ENCODE measurements at places on chromosomes 13 and 19.

- DNase-seq = no peak
Observed at GRCh38 chr13:113666951-113667701, at the start of gene GRK1. GRK1 (plus strand) TSS chr13:113667219; CDS start chr13:113667387, 168 bp downstream.

DNA sequence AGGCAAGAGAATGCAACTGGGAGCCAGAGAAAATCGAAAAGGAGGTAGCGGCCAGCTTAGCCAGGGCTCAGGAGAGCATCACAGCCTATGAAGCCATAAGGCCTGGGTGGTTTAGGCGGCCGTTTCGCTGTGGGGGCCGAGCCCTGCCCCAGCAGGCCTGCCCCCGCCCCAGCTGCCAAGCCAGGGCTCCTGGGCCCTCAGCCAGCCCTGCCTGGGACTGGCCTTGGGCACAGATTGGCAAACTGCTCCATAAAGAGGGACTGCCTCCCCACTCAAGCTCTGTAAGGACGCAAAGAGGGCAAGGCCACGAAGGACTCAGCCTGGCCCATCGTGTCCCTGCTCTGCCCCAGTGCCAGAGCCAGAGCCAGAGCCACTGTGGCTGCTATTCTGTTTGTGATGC, 10.2 kb downstream of the ZNF653 start:
- no peak for DNase-seq

GRCh38 chr19:24078680-24079079, 8.3 kb upstream of the ZNF254 start:
- no peak for DNase-seq

DNA sequence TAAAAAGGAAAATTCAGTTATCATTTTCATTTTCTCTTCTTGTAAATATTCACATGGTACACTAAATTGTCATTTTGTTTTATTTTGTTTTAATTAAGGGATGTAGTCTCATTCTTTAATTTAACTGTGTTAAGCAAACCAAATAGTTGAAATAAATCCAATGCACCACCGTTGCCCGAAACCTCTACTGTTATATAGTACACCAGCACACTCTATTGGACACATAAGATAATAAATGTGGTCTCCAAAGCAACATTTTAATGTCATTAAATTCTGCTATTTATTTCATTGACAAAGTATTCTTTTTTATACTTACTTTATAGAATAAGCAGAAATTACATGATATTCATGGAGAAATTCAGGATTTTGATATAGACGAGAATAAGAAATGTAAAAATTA, 156.4 kb upstream of the FREM2 start:
- no peak for DNase-seq

DNA sequence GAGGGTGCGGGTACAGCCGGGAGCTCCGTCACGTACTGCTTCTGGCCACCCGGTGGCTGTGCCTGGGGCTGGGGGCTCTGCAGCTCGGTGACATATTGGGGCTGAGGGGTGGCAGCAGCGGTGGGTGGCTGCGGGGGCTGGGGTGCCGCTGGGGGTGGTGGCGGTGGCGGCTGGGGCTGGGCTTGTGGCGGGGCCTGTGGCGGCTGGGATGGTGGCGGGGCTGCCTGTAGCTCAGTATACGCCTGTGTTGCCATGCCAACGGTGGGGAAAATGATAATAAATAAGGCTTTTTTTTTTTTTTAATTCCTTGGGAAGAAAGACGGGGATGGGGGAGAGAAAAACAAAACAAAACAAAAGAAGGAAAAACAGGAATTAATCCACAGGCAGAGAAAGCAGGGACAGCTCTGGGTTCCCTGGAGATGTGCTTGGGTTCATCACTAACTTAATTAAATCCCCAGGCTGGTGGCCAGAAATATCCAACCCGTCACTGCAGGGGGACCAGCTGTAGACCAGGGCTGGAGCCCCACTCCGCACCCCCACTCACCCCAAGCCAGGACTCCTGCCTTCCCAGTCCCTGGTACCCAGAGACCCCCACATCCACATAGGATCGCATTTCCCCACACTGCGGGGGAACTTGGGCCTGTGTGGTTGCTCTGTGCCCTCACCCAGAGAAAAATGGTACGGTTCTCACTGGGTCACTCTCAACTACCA, 12.4 kb downstream of the RFX1 start:
- DNase-seq = no peak

GRCh38 chr19:51108066-51108804, at the start of gene CTU1:
CTU1 (minus strand) TSS chr19:51108409; CDS start chr19:51104569, 3,840 bp downstream.
- DNase-seq = peak; percentile 98

GRCh38 chr13:92954746-92955145, 271.9 kb upstream of the GPC6 start:
- DNase-seq = no peak

DNA sequence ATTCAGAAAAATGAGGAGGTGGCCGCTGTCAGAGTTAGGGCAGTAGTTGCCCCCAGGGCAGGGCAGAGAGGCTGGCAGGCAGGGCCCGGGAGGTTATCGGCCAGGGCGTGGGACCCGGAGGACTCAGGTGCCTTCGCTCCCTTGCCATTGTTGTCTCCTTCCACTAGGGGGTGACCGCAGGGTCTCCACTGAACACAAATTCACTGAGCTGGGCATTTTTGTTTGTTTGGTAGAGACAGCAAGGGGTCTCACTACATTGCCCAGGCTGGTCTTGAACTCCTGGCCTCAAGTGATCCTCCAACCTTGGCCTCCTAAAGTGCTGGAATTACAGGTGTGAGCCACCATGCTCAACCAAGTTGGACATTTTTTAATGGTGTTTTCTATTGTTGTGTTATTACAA, 25.1 kb downstream of the CARS2 start:
- DNase-seq = no peak

- DNase-seq = no peak
Observed at GRCh38 chr13:88937384-88937783, 1266.2 kb downstream of the SLITRK5 start.

GRCh38 chr19:8158411-8159074, 9.2 kb upstream of the FBN3 start:
- DNase-seq = peak; percentile 66

- no peak for DNase-seq
Observed at GRCh38 chr13:48862572-48862971, 113.1 kb upstream of the FNDC3A start.

- no peak for DNase-seq
Observed at GRCh38 chr13:87698268-87698667, 27.1 kb downstream of the SLITRK5 start.

- DNase-seq = no peak
Observed at GRCh38 chr13:20193162-20193906, 596 bp upstream of the GJB2 start.

- no peak for DNase-seq
Observed at GRCh38 chr13:41675306-41675705, 218.0 kb downstream of the RGCC start.

- no peak for DNase-seq
Observed at GRCh38 chr13:82036602-82037001, 1695.7 kb upstream of the SPRY2 start.

- DNase-seq = no peak
Observed at GRCh38 chr13:87331178-87331577, 340.0 kb upstream of the SLITRK5 start.

- DNase-seq = peak; percentile 95
Observed at GRCh38 chr19:3404324-3405260, 38.2 kb downstream of the NFIC start.

DNA sequence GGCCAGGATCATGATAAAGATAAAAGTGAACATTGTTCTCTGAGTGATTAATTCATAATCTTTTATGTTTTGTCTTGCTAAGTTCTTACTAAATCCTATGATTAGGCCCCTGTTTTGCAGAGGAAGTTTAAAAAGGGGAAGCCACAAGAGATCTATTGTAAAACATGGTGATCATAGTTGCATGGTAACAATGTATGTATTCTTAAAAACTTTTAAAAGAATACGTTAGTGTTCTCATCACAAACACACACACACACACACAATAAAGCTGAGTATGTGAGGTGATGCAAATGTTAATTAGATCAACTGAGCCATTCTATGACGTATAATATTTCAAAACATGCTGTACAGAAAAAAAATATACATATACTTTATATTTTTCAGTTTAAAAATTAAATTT, 51.2 kb downstream of the MBD3L2B start:
- DNase-seq = no peak

- no peak for DNase-seq
Observed at GRCh38 chr13:94417294-94417693, 62.2 kb downstream of the DCT start.

DNA sequence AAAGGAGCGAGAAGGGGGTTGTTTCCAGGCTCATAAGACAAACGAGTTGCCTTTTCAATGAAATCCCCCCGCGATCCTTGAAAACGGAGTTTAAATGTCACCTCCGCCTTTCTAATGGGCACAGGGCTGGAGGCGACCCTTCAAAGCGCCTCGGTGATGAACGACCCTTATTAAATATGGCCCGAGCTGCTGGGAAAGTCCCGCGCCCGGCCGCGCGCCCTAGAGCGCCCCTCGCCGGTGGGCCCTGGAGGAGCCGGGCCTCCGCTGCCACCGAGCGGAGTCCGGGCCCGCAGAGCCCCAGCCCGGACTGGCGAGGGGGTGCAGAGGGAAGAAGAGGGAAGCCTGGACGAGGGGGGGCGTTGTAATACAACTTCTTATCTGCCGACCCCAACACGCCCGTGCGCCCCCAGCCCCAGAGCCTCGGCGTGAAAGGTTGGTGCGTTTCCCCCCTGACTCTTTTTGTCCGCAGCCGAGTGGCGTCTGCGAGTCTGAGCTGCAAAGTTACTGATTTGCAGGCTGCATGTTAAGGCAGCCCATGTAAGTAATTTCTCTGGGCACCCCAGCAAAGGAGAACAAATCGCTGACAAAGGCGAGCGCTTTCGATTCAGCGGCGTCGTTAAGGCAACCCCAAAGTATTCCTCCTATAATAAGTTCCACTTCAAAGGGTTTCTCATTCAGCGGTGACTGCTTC, 11.9 kb downstream of the ZIC5 start:
- DNase-seq = no peak

All from hepatic stellate cell (primary cell).